ENCODE measurements at places on chromosomes 2 and 18.
A peak's percentile ranks its signal among the peaks of the same experiment; 100 is the strongest.

- DNase-seq = no peak
These were observed 329.2 kb downstream of the DSC3 start for GRCh38 chr18:30713299-30713698.

GRCh38 chr2:238785528-238785860, 62.4 kb upstream of the TWIST2 start:
- DNase-seq = no peak

- no peak for DNase-seq
These were observed 15.5 kb upstream of the RAB10 start for GRCh38 chr2:26018184-26019055.

GRCh38 chr18:58605027-58606020, 23.6 kb downstream of the ALPK2 start:
- peak; percentile 27 for DNase-seq

DNA sequence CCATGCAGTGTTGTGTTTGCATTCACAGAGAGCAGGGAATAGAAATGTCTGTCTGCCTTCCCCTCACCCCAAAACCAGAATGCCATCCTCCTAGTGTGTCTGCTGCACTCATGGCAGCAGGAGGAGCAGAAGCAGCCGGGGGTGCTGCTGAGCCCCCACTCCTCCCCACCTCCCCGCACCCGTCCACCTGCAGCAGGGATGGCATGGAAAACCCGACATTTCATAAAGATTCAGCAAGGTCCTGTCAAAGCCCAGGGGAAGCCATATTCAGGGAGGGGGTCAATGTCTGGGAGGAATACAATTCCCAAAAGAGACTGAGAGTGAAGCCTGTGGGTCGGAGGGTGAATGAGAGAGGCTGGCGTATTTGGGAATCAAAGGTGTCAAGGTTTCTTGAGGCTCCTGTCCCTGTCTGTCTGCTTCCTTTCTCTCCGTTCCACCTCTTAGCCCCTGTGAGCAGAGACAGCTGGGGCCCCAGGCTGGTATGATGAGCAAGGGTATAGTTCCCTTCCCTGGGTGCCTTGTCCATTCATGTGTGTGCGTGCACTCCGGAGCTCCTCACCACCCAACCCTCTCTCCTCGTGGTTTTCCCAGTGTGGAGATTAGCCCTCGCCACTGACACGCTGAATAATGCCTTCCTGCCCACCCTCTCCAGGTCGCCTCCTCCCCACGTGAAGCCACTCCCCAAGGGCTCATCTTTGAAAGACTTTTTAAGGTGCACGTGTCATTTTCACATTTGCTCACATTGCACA, 133.5 kb upstream of the ZNF236 start:
- no peak for DNase-seq

DNA sequence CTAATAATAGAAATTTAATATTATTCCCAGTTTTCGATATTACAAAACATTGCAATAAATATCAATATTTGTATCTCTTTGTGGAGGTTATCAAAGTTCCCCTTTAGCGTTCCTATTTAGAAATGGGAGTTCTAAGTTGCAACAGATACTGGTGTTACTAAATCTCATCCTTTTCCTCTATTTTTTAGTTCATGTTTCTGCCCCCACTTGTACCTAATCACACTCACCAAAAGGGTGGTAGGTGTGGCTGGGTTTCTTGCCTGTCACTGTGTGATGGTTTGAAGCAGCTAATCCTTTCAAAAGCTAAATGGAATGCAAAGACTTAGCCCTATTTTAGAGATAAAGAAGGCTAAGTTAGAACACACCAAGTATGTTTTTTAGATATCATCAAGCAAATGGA, 997.9 kb downstream of the TSN start:
- no peak for DNase-seq

DNA sequence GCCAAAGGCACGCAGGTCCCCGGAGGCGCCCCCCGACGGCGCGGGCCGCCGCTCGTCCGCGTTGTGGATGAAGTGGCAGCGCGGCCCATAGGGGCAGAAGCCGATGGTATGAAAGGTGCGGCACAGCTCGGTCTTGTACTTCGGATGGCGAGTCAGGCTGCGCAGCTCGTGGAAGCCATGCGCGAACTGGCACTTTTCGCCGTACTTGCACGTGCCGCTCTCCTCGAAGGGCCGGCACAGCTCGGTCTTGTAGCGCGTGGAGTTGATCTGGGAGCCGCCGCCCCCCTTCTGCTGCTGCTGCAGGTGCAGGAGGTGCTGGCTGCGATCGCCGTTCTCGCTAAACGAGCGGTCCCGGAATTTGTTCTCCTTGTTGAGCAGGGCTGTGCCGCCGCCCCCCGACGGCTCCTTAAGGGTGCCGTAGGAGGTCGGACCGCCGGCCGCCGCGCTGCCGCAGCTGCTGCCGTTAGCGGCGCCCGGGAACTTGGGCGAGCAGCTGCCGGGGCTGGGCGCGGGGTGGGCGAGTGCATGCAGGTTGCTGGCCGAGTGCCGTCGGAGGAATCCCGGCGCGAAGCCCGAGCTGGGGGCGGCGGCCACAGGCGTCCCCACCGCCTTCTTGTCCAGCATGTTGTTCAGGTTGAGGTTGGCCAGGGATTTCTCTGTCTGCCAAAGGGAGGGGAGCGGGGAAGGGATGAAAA, 1.2 kb downstream of the ZFP36L2 start:
- DNase-seq = peak; percentile 63

- DNase-seq = no peak
These were observed 6.9 kb downstream of the CREG2 start for GRCh38 chr2:101380376-101380775.

DNA sequence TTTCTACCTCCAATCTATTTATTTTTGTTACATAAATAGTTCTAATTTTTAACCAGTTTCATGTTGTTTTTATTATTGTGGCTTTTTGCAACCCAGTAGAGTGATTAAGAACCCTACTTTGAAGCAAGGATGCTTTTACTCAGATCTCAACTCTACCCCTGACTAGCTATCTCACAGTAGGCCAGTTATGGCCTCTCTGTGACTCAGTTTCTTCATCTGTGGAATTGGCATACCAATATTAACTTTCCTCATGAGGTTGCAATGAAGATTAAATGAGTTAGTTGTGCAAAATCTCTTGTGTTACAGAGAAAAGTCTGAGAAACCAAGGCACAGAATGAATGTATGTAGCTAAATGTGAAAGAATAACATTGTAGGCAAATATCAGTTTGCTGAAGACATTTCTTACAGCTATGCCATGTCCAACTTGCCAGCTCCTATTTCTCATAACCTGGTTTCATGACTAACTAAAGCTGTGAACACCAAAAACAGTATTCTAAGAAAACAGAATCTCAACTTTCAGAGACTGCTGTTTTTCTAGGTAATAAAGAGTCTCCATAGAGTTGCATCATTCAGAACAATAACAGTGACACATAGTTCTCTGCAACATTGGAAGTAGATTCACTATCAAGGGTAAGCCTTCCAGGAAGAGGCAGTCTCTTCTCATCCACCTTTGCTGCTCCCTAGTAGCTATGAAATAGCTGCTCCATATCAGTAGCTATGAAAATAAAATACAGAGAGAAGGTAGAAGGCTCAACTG, 33.2 kb upstream of the CYTIP start:
- no peak for DNase-seq

- DNase-seq = no peak
These were observed 8.8 kb upstream of the POLI start for GRCh38 chr18:54260396-54261072.

DNA sequence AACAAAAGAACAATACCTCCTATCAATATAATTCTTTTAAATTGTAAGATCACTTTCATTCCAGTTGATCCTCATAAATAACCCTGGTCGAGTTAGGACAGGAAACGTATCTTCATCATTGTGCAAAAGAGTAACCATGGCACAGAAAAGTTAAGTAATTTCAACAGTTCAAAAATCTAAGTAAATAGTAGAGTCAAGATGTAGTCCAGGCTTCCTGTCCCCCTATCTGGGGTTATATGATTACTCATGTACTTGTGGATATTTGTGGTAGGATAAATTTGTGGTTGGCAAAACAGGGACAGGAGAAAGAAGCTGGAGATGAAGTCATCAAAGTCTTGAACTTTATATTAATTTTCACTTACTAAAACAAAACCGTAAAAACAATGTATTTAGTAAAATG, 772.6 kb downstream of the TSN start:
- DNase-seq = no peak

DNA sequence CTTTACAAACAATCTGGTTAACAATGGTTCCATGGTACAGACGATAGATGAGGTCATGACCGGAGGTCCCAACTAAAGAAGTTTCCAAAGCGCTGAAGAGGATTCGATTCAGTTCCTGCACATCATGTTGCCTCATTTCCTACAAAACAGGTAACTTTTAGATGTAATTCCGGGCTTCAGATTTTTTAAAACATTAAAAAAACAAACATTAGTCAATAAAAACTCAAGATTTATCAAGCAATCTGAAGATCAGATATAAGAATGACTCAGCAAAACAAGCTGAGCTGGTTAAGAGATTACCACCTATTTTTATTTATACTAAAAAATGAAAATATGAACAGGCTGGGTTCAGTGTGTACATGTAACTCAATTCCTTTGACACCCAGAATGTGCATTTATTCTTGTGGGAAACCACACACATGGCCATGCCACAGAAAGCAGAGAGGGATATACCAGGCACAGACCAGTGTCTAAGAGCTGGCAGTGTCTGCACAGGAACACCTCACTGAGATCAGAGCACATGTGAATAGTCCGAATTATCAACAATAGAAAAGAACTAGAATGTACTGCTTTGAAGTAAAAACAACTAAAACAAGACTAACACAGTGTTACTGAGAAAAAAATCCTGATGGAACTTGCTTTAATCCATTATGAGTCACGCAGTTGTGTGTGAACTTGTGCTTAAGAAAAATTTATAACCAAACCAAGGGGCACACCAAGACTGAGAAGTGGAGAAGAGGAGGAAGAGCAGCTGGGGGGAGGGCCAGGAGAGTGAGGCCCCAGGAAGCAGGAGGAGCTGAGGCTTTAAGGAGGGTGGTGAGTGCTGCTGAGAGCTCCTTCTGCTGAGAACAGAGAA, 9.5 kb downstream of the USP40 start:
- DNase-seq = no peak

GRCh38 chr2:103166456-103167324, 404.9 kb downstream of the TMEM182 start:
- no peak for DNase-seq

GRCh38 chr2:10159086-10159485, 36.5 kb downstream of the RRM2 start:
- DNase-seq = no peak

- no peak for DNase-seq
These were observed 223.1 kb upstream of the SP5 start for GRCh38 chr2:170492010-170492409.

- no peak for DNase-seq
These were observed 893.0 kb upstream of the POU3F3 start for GRCh38 chr2:103960951-103961350.

GRCh38 chr2:73972846-73973245, 11.9 kb upstream of the TET3 start:
- DNase-seq = no peak

GRCh38 chr18:58562999-58563667, 65.8 kb downstream of the ALPK2 start:
- no peak for DNase-seq

DNA sequence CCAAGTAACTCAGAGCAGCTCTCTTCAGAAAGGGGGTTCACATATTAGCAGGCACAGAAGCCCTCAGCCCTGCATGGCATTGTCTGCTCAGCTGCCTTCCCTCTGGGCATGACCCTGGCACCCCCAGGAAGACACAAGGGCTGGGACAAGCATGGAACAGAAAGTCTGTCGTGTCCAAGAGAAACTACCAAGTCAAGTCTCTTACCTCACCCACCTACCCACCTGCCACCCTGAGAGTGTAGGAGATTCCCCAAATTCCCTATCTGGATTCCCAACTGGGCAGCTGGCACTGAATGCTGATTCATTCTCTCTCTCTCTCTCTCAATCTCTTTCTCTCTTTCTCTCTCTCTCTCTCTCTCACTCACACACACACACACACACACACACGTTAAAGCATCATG, 21.6 kb downstream of the SMAD7 start:
- no peak for DNase-seq

- DNase-seq = no peak
These were observed 24.0 kb downstream of the RAX start for GRCh38 chr18:59249199-59249774.

GRCh38 chr2:230809015-230809414, 55.7 kb upstream of the ITM2C start:
- no peak for DNase-seq

- DNase-seq = no peak
These were observed 1067.7 kb upstream of the FAM98A start for GRCh38 chr2:34666821-34667220.

DNA sequence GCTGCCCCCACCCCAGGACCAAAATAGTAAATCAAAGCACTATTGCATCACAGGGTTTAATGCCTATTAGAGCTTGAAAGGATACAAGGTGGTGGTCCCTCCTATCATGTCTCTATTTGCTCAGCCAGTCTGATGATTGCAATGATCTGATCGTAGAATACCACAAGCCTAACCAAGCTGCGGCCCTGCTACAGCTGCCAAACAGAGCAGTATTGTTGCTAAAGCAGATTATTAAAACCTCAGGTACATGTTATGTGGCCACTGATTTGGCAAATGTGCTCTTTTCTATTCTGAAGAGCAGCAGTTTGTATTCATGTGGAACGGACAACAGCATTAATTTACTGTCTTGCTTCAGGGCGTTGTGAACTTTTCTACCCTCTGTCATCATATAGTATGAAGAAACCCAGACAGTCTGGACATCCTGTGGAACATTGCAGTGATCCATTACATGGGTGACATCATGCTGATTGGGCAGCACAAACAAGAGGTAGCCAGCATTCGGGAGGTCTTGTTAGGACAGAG, 8.4 kb upstream of the VAPA start:
- no peak for DNase-seq

- no peak for DNase-seq
These were observed 335.0 kb upstream of the TRIB2 start for GRCh38 chr2:12381543-12382325.

DNA sequence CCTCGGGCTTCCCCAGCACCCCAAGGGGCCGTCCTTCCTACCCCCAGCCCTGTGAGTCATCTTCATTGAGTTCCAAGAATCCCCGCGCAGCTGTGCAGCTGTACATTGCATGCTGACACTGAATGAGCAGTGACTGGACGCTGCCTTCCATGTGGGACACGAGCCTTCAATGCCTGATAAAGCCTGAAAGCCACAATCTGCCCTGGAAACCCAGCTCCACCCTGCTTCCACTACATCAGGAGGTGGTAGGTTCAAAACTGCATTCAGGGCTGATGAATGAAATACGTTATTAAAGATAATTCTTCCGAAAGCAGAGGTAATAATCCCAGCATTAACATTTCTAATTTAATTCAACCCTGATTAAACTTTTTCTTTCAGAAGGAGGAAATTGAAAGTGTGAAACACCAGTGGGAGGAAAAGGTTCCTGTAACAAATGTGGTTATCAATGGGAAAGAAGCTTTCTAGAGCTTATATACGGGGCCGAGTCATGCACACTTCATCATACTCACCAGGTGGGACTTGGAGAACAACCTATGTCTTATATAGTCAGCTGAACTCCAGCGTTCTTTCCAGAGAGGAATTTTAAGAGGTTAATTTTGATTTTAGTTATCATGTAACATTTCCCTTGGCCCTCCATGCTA, 360.1 kb downstream of the LPIN1 start:
- no peak for DNase-seq

- no peak for DNase-seq
These were observed 1074.7 kb upstream of the NXPH2 start for GRCh38 chr2:139854769-139855483.

All from activated CD4-positive, alpha-beta T cell treated with anti-CD3 and anti-CD28 coated beads, Interleukin-2, amount 50 U/mL, for 1 hour (primary cell).